ENCODE measurements at places on chromosomes 13 and 19.

GRCh38 chr13:110512198-110512740 lies 49.3 kb downstream of the RAB20 start:
- DNase-seq = no peak

DNA sequence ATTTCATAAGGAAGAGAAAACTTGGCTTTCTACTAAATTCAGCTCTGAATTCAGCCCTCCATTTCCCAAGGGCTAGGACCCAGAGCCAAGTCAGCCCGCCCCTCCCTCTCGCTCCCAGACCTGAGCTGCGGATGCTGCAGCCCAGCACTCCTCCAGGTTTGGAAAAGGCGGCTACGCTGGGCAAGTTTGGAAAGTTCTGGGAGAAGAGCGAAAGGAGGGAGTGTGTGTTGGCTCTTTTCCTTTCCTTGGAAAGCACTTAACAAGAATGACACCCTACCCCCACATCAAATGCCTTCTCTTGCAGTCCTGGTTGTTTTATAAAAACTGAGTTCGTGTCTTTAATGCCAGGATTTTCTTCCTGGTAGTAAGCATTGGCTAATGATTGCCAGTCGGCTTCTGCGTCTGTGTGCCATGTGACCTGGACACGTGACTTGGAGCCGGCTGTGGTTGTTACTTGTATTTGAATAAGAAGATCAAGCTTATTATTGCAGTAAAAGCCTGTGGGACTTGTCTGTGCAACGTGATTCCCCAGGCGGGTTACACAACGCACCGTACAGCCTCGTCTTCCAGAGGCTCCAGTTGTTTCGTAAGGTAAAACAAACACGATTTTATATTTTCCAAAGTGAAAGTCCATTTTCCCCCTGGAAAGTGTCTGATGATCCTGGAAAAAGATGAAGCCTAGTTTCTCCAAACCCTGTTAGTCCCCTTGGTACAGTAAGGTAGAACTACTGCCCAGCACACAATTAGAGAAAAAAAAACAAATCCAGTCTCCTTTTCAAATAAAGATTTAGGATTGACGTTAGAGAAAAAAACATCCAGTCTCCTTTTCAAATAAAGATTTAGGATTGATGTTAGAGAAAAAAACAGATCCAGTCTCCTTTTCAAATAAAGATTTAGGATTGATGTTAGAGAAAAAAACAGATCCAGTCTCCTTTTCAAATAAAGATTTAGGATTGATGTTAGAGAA lies 26.8 kb upstream of the UBE2L5 start:
- peak; percentile 50 for DNase-seq

GRCh38 chr13:50012396-50013169 lies 2.7 kb upstream of the KCNRG start:
- no peak for DNase-seq

DNA sequence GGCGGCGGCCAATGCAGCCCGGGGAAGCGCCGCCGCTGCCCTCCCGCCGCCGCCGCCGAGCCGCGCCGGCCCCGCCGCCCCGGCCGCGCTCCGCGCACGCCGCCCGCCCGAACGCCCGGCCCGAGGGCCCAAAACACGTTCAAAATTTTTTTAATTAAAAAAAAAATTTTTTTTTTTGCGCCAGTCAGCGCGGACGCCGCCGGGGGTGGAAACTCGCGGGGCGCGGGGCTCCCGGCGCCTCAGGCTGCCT lies 468 bp downstream of the HMGB1 start:
- DNase-seq = no peak

- no peak for DNase-seq
Measured at GRCh38 chr13:27170221-27170515, 1.4 kb downstream of the USP12 start.
